ENCODE measurements at places on chromosomes 1 and 21.

DNA sequence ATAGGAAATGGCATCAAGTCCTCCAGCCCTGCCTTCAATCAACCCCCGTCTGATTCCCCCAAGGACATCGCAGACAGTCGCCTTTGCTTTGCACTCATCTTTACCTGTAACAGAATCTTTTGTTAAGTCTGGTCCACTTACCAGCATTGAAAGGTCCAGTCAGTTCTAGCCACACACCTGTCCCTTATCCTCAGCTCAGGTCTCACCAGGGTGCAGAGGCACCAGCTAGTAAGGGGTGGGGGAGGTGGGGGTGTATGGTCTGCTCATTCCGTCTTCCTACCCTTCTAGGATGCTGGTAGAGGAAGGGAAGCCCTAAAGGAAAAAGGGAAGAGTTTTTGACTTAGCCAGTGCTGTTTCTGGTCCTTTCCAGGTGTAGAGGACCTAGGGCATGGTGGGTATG is 427.7 kb downstream of the MATN1 start:
- DNase-seq = no peak

- DNase-seq = no peak
These were observed 23.5 kb upstream of the C2CD2 start for GRCh38 chr21:41977034-41977950.

- no peak for DNase-seq
These were observed 6.3 kb upstream of the TNNT2 start for GRCh38 chr1:201383647-201384405.

GRCh38 chr1:84582802-84583587 is 8.8 kb upstream of the CTBS start:
- DNase-seq = no peak

- DNase-seq = no peak
These were observed 35.0 kb upstream of the VWA5B1 start for GRCh38 chr1:20255666-20256065.

GRCh38 chr1:23756676-23757075 is 13.4 kb downstream of the ELOA start:
- no peak for DNase-seq

GRCh38 chr1:44785501-44786137 is 2.4 kb downstream of the BEST4 start:
- no peak for DNase-seq

DNA sequence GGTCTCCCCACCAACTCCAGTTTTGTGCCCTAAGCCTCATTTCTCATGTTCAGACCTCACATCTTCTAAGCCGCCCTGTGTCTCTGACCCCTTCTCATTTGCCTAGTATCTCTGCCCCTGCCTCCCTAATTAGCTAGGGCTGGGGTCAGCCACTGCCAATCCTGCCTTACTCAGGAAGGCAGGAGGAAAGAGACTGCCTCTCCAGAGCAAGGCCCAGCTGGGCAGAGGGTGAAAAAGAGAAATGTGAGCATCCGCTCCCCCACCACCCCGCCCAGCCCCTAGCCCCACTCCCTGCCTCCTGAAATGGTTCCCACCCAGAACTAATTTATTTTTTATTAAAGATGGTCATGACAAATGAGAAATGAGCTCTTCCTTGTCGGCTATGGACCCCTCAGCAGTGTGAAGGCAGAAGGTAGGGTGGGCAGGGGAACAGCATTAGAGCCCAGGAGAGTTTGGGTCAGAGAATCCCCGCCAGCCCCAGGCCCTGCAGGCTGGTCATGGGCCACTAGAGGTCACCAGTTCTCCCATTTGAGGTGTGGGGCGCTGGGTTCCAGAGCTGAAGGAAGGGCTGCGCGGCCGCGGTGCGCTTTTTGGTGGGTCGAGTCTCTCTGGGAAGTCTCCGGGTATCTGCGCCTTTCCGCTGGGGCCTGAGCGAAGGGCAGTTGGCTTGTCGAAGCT is 11.5 kb downstream of the ADAMTSL4 start:
- peak; percentile 63 for DNase-seq

- no peak for DNase-seq
These were observed 2.4 kb downstream of the KIF17 start for GRCh38 chr1:20715406-20715805.

DNA sequence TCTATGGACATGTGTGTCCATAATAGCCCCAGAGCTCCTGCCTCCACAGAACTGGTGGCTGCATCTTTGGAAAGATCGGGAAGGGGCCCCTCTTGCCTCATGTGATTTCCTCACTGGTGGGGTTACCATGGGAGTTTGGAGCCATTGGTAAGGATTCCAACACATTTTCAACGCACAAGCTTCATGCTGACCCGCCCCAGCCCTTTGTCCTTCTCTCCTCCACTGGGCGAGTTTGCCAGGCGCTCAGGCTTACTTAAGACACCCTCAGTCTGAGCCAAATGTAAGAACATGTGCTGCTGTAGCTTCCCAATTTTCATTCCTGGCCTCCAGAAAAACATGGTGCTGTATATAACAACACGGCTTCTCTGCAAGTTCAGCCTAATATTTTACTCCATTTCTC is 72.4 kb downstream of the ATP5PO start:
- no peak for DNase-seq

- no peak for DNase-seq
These were observed 549.2 kb downstream of the PTPRU start for GRCh38 chr1:29785554-29785953.

- DNase-seq = no peak
These were observed 189.4 kb downstream of the NCAM2 start for GRCh38 chr21:21187579-21187978.

GRCh38 chr1:203673550-203674411 is 47.1 kb downstream of the ATP2B4 start:
- DNase-seq = peak; percentile 35

DNA sequence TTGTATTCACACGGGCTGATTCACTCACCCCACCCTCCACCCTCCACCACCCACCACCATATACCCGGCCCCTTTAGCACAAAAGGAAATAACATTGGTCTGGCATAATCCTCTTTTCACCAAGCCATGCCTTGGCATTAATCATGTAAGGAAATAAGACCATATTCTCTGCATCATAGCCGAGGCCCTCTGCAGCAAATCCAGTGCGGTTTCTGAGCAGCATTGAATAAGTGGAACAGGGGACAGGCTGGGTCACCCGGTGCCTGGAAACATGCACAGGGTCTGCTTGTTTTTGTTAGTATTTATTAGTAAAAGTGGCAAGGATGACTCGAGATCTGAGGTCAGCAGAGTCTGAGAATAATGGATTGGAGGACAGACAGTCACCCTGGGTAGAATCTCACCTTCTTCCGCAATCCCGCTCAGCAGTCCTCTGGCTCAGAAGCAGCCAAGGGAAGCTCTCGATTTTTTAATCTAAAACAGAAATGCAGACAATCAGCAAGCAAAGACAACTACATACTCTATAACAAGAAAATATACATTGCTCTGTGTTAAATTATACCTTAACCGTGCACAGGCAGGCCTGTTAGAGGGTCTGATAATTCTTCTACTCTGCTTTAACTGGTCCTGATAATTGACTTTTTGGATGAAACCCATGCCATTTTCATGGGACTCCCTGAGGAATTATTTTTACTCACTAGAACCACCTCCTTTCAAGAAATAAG is 52.4 kb upstream of the CDC42BPA start:
- no peak for DNase-seq

- DNase-seq = no peak
These were observed 17.7 kb downstream of the IVL start for GRCh38 chr1:152926091-152926490.

DNA sequence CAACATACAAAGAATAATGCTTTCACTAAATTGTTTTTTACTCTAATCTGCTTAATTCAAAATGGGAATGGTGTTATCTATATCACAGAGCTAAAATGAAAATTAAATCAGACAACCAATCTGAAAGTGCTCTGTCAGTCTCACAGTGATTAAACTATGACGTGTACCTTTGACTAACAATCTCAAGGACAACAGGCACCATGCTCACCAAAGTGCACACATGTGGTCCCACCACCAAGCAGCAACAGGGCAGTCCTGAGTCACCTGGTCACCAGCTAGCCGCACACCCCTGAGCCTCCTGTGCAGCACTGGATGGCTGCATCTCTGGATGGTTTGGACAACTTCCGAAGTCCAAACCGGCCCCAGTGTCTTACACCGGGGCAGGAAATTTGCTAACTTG is 54.5 kb upstream of the NADK start:
- DNase-seq = no peak

DNA sequence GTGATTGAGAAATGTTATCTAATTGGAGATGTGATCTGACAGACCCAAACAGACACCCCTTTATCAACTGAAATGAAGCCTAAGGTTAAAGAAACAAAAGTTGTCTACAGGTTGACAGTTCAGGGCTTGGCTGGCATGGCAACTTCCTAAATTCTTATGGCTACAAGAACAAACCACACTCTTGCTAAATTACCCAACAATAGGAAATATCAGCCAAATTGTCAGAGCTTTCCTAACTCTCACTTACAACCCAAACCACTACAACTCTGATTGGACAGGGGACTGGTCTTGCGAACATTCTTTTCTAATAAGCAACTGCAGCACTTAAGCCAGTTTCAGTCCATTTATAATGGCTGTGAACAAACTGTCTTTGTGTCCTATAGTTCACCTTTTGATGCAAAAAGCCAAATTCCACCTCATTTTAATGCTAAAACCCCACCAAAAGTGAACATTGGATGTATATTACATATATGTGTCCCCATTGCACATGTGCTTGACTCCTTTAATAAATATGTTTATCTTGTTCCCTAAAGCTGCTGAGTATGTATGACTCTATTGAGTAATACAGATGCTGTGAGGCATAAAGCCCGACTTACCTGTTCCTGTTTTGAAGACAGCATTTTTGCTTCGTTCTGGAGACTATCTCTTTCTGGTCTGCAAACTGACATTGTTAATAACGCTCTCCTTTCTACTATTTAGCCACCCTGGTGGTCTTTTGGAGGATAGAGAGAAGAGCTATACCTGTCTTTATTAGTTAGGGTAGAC is 101.3 kb upstream of the HMCN1 start:
- no peak for DNase-seq

DNA sequence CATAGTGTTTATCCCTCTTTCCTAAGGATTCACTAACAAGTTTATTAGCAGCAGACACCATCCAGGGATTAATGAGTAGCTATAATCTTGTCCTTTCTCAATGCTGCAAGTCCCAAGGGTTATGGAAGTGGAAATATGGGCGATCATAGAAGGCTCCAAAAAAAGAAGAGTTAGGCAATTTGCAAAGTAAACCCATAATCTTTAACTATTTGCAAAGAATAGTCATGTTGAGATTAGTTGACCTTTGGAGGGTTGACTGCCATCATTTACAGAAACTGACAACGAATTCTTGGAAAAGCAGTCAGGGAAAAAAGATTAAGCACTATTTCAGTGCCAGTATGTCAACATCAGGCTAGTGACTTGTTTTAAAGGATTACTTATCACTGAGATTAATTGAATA is 169.9 kb downstream of the KCNT2 start:
- no peak for DNase-seq

DNA sequence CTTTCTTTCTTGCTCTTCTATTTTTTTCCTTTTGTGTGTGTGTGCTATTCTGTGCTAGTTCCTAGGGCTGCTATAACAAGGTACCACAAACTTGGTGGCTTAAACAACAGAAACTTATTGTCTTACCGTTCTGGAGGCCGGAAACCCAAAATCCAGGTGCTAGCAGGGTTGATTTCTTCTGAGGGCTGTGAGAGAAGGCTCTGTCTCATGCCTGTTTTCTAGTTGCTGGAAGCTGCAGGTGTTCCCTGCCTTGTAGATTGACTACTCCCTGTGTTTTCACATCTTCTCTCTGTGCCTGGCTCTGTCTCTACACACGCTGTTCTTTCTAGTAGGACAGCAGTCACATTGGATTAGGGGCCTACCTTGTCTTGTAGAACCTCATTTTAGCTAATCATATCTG is 150.9 kb upstream of the DSCAM start:
- DNase-seq = no peak

- DNase-seq = no peak
These were observed 14.8 kb upstream of the C1orf174 start for GRCh38 chr1:3914911-3915310.

DNA sequence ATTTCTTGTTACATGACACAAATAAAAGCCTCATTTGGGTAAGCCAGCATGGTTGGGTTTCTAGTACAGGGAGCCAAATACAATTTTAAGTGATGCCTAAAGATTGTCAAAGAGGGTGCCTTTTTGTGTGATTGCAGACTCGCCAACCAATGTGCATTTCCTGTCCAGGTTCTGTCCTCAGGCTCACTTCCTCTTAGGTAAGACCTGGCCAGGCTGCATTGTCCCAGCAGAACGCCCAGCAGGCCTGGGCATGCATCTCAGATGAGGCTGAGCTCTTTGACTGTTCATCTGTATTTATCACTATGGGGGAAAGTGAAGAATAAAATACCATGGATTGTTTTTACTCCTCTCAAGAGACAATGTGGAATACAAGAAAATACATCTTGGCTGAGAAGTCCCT is 49.7 kb downstream of the KCNC4 start:
- DNase-seq = no peak

GRCh38 chr1:152543820-152544219 is 22.8 kb downstream of the LCE3E start:
- no peak for DNase-seq

- no peak for DNase-seq
These were observed 35.4 kb upstream of the ZNF281 start for GRCh38 chr1:200445213-200445612.

DNA sequence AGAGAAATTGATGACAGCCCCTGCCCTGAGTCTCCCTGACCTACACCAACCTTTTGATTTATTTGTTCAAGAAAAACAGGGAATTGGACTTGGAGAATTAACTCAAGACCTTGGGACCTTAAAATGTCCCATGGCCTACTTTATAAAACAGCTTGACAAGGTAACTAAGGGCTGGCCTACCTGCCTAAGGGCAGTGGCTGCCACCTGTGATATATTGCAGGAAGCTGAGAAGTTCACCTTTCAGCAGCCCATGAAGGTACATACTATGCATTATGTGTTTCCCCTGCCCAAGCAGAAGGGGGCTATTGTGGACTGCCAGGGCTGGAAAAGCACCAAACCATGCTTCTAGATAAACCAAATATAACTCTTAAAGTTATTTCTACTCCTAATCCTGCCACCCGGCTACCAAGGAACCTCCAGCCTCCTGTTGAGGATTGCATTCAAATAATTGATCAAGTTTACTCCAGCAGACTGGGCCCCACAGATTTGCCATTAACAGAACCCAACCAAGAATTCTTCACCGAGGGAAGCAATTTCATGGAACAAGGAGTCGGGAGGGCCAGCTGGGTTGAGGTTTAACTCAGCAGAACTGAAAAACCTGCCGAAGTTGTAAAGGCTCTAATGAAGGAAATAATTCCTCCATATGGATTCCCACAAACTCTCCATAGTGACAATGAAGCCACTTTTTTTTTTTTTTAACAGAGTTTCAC is 28.2 kb downstream of the LACTBL1 start:
- no peak for DNase-seq
